Cortex of kidney (tissue), 1 donor: ENCODE measurements at places on chromosomes 13 and 19.

DNA sequence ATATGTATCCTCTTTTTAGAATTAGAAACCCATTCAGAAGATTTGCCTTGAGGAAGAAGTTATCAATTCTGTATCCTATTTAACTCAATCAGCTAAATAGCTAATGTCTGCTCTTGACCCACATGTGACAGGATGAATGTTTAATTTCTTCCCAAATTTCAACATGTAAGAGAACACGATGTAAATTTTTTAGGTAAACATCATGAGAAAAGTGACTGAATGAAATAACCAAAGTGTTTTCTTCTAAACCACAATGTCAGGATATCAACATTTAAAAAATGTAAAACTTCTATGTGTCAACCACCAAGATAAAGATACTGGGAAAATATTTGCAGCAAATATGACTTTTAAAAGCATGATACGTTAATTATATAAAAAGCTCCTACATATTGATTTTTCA, 302.4 kb downstream of the DCT start:
- no peak for DNase-seq

GRCh38 chr13:113895436-113895835, 31.6 kb upstream of the GAS6 start:
- no peak for DNase-seq

DNA sequence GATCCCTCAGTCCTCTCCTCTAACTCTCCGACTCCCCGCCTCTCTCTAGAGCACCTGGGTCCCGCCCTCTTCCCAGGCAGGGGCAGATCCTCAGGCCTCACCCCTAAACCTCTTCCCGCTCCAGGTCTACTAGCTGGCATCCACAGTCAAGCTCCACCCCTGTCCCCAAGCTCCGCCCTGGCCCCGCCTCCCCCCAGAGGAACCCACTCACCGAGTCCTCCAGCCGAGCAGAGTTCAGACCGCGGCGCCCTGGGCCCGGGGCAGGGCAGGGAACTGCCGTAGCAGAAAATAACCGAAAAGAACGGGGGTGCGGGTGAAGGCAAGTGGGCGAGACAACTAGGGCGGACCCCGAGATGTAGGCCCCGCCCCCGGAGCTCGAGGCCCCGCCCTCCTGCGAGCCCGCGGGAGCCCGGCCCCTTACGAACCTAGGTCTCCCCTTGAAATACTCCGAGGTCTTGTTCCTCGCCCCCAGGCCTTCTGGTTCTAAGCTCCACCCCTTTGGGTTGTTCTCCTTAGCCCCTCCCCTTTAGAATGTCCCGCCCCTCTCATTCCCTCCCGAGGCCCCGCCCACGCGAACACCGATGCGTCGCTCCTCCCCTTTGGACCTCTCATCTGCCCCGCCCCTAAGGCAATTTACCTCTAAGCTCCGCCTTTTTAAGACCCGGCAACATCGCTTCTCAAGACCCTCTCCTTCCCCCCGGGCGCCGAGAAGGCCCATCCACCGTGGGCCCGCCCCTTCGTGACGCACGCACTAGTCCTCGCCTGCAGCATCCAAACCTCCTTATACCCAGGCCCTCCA, at the start of gene GGN:
Gene GGN, minus strand, starts transcription at position 485 of the 799 bp plus-strand sequence. CDS start 773 bp downstream, outside the sequence.
- no peak for DNase-seq

DNA sequence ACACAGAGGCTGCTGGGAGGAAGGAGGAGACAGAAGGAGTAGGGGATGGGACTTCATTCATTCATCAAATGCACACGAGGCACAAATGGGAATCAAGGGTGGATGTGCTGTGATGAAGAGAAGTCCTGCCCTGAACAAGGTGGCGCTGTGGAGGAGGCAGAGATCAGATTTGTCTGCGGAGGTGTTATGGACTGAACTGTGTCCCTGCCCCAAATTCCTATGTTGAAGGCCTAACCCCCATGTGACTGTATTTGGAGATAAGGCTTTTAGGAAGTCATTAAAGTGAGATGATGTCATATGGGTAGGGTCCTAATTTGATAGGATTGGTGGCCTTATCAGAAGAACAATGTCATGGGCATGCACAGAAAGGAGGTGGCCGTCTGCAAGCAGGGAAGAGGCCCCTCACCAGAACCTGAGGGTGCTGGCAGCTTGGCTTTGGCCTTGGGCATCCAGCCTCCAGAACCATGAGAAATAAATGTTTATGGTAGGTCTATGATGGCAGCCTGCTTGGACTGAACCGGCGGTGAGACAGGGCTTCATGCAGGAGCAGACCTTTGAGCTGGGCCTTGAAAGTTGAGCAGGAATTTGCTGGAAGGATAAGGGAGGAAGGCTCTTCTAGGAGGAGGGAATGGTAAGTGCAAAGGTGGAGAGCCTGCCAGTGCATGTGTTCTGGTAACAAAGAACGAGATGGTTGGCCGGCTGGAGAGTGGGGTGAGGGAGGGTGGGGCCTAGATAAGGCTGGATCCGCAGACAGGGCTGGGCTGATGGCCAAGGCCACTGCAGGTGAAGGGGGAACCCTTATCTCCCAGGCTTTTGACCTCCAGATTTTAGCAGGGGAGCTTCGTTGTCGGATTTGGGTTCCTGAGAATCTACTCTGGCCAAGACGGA, 2.7 kb upstream of the CEBPA start:
- no peak for DNase-seq

GRCh38 chr13:95298169-95298965, 2.9 kb downstream of the ABCC4 start:
- no peak for DNase-seq

- DNase-seq: no peak
Observed at GRCh38 chr13:111489301-111489700, 168.9 kb downstream of the TEX29 start.

GRCh38 chr13:31111136-31111535, 50.6 kb downstream of the HSPH1 start:
- no peak for DNase-seq

DNA sequence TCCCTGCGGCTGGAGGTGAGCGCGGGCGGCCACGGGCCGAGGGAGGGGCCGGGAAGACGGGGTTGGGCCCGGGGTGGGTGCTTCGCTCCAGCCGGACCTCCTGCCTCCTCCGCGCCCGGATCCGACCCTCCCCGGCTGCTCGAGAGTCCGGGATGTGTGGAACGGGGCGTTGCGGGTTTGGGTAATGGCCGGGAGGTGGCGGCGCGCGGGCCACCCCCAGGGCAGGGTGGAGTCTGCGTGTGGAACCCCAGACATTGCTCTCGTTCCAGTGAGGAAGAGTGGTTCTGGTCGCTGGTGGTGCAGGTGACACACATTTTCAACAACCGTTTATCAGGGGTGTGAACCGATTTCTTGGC, 38.8 kb downstream of the ARHGEF7 start:
- no peak for DNase-seq

DNA sequence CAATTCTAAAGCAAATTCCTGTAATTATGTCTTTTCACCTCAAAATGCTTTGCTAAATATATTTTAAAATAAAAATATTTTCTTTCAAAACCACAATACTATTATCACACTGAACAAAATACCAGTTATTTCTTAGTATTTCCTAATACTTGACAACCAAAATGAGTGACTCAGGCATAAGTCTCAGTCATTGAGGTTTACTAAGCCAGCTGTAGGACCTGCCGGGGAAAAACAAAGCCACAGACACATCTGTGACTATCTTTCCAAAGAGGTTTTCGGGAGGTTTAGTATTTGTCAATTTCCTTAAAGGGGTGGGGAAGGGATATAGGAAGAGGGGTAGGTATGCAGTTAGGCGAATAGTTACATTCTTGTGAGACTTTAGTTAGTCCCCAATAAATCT, 3.2 kb upstream of the ZNF235 start:
- DNase-seq: no peak

DNA sequence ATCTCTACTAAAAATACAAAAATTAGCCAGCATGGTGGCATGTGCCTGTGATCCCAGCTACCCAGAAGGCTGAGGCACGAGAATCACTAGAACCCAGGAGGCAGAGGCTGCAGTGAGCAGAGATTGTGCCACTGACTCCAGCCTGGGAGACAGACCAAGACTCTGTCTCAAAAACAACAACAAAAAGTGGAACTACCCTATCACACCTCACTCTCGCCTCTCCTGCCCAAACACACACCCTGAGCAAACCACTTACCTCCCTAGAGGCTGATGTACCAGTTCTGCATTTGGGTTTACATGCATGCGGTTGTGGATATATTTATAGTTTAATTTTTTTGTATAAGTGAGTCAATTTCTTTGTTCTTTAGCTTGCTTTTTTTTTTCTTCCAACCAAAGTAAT, 7.7 kb upstream of the PTOV1 start:
- DNase-seq: no peak

- no peak for DNase-seq
Observed at GRCh38 chr19:14167576-14168138, 31.3 kb upstream of the ASF1B start.

DNA sequence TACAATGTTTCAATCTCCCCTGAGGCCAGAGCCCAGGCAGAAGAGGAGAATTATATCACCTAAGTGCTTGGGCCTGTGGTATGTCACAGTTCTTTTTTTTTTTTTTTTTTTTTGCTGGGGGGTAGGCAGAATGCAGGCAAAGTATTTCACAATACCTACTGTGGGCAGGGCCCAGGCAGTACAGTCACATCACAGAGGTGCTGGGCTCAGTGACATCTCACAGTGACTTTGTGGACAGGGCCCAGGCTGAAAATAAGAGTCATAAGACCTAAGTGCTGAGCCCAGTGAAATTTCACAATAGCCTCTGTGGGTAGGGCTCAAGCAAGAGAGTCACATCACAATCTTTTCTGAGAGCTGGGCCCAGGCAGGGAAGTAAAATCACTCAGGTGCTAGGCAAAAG, 15.9 kb upstream of the ZNF208 start:
- no peak for DNase-seq

- DNase-seq: no peak
Observed at GRCh38 chr13:30111810-30112209, 195.5 kb downstream of the KATNAL1 start.

- no peak for DNase-seq
Observed at GRCh38 chr19:54105796-54106195, 3.1 kb downstream of the NDUFA3 start.

DNA sequence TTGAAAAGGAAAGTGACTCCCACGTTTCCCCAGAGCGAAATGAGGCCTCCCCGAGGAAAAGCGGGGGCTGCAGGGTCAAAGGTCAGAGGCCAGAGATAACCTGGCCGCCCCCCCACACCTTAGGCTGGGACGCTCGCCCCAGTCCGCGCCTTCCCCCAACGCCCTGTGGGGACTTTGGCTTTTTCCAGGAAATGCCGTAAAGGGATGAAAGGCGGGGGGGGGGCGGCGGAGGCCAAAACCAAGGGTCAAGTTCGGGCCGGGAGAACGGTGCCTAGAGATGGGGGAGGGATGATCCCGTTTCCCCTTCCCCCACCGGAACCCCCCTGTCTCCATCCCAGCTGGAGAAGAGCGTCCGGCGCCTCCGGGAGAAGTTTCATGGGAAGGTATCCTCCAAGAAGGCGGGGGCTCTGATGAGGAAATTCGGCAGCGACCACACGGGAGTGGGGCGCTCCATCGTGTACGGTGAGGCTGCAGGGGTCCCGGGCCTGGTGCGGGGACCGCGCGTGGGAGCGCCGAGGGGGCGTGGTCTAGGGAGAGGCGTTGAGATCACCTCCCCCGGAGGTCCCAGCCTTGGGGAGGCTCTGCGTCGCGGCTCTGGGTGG, 575 bp downstream of the SHFL start:
- DNase-seq: no peak

DNA sequence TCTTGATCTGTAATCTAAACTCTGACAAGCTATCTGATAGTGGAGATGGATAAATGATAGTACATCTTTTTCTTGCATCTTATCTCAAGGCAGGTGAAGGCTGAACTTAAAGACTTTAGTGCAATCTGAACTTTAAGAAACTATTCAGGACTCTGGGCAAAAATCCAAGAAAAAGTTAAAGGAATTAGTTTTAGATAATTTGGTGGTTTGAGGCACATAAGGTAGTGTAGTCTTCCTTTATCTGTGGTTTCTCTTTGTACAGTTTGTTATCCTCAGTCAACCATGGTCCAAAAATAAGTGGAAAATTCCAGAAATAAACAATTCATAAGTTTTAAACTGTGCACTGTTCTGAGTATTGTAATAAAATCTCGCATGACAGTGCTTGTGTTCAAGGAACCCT, 172.9 kb downstream of the UGGT2 start:
- DNase-seq: no peak

- DNase-seq: no peak
Observed at GRCh38 chr13:75800545-75800944, 164.4 kb downstream of the LMO7 start.

- DNase-seq: no peak
Observed at GRCh38 chr13:64553411-64554129, 2676.6 kb downstream of the PCDH9 start.

GRCh38 chr19:43455321-43456113, 9.9 kb downstream of the LYPD3 start:
- no peak for DNase-seq

DNA sequence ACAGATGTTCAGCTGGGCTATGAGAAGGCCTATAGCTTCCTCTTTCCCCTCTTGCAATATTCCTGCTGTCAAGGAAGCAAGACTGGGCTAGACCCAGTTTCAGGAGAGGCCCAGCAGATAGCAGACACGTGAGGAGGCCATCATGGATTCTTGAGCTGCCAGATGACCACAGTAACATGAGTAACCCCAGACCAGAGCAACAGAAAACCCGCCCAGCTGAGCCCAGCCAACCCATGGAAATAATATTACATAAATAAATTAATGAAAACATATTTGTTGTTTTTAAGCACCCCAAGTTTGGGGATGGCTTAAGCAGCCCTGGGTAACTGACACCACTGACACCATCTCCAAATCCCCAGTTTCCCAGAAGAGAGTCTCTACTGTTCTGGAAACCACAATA, 50.2 kb upstream of the PDCD5 start:
- no peak for DNase-seq

- no peak for DNase-seq
Observed at GRCh38 chr19:42066075-42066754, 3.8 kb downstream of the GRIK5 start.

DNA sequence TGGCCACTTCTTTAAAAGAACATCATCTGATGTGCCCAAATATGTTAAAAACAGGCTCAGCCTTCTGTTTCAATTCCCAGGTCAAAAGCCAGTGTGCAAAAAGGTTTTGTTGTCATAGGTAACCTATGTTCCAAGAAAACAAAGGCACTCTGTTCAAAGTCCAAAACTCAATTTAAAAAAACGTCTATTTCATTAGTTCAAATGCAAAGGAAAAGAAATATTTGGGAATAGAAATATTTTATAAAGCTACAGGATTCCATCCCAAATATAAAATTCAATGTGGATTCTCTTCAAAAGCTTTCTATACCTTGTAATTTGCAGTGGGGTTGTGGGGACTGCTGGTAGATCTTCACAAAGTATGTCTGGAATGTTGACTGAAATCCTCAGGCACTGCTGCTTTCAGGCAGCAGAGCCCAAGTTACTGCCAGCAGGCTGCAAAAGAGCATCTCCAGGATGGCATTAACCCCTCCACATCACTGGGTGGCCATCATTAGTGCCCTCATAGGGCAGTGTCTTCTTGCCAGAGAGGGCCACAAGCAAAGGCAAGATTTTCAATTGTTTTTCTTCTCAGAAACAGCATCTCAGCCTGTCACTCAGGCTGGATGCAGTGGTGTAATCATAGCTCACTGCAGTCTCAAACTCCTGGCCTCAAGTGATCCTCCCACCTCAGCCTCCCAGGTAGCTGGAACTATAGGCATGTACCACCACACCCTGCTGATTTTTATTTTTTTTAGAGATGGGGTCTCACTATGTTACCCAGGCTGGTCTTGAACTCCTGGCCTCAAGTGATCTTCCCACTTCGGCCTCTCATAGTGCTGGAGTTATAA, 22.8 kb upstream of the STK24 start:
- DNase-seq: no peak

GRCh38 chr13:111917086-111917485, 149.9 kb upstream of the SOX1 start:
- DNase-seq: no peak

GRCh38 chr19:17797424-17798201, 2.7 kb downstream of the B3GNT3 start:
- DNase-seq: no peak
